GM12892 (cell line): ENCODE measurements at places on chromosomes 12 and 14.

DNA sequence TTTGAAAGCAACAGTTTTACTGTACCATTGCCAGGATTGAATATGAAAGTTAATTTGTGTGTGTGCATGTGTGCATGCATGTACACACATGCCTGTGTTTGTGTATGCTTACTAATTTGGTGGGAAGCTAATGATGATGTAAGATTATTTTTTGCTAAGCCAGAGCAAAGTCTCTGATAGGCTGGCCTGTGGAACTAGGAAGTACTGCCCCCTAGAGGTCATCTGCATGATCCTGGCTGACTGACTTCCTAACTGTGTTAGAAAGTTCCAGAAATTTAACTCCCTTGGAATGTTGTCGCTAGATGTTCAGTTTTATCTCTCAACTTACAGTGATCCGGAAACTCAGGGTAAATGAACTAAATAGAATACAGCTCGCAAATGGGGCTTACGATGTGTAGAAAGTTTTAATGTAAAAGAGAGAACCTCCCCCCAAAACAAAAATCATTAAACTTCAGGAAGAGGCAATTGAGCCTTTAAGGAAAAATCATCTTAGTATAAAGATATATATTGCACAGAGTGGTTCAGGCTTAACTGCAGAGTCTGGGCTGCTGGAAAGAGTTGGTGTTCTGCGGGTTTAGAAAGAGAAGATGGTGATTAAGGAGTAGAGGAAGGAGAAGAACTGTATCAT lies 34.3 kb upstream of the SLC38A1 start:
- DNase-seq = no peak

GRCh38 chr14:98544174-98544573 lies 727.8 kb downstream of the BCL11B start:
- DNase-seq = no peak

- DNase-seq = no peak
Measured at GRCh38 chr12:45282411-45282810, 66.5 kb downstream of the ANO6 start.

- DNase-seq = no peak
Measured at GRCh38 chr14:103688906-103689902, 26.0 kb downstream of the XRCC3 start.

DNA sequence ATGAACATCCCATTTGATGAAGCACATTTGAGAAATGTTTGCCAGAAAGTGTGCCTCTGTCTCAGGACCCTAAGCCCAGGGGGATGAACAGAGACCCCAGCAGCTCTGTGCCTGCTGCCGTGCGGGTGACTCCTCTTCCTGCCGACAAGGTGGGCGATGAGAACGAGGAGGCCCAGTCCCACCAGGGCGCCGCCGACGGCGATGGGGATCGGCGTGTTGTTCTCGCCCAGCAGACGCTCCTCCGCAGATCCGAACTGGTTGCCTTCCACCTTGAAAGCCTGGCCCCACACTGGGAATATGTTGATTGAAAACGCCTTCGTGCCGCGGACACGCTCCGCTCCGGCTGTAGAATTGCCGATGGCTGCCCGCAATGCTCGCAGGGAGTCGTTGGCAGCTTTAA lies 44.1 kb downstream of the LRTM2 start:
- DNase-seq = no peak

GRCh38 chr14:68407285-68407684 lies 385.6 kb downstream of the ZFP36L1 start:
- no peak for DNase-seq

GRCh38 chr12:108468196-108468968 lies 46.7 kb upstream of the FICD start:
- no peak for DNase-seq

- DNase-seq = no peak
Measured at GRCh38 chr12:106064721-106065021, 74.1 kb downstream of the NUAK1 start.

GRCh38 chr14:62943202-62943601 lies 102.1 kb downstream of the KCNH5 start:
- DNase-seq = no peak

GRCh38 chr12:6030081-6030480 lies 85.0 kb upstream of the ANO2 start:
- DNase-seq = no peak

- DNase-seq = no peak
Measured at GRCh38 chr12:45439039-45439438, 223.1 kb downstream of the ANO6 start.

DNA sequence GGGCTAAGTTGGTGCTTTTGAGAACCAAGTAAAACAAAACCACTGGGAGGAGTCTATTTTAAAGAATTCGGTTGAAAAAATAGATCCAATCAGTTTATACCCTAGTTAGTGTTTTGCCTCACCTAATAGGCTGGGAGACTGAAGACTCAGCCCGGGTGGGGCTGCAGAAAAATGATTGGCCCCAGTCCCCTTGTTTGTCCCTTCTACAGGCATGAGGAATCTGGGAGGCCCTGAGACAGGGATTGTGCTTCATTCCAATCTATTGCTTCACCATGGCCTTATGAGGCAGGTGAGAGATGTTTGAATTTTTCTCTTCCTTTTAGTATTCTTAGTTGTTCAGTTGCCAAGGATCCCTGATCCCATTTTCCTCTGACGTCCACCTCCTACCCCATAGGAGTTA lies 1.8 kb upstream of the RAB5B start:
- DNase-seq = no peak

DNA sequence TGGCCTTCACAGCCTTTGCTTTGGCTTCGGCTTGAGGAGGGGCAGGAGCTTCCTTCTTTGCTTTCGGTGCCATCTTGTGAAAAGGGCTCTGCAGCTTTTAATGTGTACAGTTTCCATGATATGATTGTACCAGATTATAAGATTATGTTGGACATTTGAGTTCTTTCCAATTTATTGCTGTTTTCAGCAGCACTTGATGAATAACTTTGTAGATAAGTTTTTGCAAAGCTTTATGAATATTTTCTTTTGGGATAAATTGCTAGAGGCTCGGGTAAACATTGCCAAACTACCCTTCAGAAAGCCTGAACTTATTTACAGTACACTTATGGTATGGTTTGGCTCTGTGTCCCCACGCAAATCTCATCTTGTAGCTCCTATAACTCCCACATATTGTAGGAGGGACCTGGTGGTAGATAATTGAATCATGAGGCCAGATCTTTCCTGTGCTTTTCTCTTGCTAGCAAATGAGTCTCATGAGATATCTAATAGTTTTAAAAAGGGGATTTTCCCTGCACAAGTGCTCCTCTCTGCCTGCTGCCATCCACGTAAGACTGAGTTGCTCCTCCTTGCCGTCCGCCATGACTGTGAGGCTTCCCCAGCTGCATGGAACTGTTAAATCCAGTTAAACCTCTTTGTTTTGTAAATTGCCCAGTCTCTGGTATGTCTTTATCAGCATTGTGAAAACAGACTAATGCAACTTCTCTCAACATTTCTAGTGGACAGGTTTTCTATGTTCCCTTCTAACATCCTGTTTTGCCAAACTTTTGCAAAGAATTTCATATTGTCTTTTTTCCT lies 70.4 kb downstream of the RCOR1 start:
- DNase-seq = no peak
